ENCODE measurements at places on chromosomes 4 and X.

GRCh38 chr4:73406548-73406875 is 2.4 kb downstream of the ALB start:
- no peak for DNase-seq

DNA sequence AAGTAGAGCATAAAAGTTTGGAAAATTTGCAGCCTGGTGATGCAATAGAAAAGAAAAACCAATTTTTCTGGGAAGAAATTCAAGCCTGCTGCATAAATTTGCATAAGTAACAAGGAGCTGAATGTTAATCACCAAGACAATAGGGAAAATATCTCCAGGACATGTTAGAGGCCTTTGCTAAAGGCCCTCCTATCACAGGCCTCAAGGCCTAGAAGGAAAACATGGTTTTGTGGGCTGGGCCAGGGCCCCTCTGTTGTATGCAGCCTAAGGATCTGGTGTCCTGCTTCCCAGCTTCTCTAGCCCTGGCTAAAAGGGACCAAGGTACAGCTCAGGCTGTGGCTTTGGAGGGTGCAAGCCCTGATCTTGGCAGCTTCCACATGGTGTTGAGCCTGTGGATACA is 6.2 kb upstream of the RTL3 start:
- no peak for DNase-seq

GRCh38 chrX:11929476-11929875 is 171.4 kb downstream of the MSL3 start:
- DNase-seq = no peak

GRCh38 chr4:150264595-150265161 is 186.4 kb downstream of the DCLK2 start:
- DNase-seq = no peak

GRCh38 chrX:136214551-136214950 is 36.6 kb downstream of the MAP7D3 start:
- DNase-seq = no peak

DNA sequence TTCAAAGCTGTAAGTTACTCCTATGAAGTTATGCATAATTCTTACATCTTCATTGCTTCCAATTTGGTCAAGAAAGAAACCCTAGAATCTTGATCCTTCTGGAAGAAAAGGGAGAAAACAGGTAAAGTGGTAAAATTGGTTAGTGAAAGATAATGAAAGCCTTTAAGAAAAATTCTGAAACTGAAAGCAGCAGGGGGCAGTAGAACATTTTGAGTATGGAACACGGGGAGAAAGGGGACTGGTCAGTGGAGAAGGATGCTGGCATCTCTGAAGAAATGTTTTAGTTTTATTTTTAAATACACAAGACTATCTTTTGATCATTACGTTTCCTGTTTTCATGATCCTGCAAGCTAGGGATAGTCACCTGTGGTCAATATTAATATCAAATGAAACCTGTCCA is 54.3 kb downstream of the SLIT2 start:
- no peak for DNase-seq

GRCh38 chrX:39260965-39261364 is 459.7 kb downstream of the MID1IP1 start:
- DNase-seq = no peak

DNA sequence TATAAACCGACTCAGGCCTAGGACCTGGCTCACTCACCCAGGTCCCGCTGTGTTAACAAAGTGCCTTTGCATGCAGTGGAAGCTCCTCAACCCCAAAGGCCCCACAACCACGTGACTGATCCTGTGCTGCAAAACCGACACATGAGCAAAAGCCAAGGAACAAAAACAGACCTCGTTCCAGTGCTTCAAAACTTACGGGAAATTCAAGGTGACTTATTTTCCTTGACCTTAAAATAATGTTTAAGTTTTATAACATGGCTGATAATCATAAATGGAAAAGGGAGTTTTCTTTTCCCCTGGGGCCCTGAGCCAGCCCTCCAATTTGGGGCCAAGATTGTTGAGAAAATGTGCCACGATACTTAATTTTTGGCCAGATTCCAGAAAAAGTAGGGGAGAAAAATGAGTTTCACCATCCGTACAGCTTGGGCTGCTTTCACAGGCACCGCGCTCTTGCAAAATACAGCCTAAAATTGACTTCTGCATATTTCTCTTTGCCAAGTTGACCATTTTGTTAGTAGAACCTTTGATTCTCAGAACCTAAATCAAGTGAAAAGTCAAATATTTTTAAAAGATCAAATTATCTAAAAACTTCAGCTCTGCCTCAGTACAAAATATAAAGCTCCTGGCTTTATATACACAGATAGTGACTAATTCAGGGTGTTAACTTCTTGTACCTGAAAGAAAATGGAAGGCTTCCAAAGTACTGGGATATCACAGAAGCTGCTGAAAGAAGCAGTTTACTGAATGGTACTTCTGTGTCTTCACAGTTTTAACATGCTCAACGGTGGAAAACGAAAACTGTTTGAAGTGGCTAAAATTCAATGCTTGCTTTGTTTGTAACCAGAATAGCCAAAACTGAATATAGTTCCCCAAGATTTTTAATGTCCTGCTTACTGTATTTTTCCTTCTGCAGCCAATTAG is 93.8 kb downstream of the APBB2 start:
- no peak for DNase-seq

DNA sequence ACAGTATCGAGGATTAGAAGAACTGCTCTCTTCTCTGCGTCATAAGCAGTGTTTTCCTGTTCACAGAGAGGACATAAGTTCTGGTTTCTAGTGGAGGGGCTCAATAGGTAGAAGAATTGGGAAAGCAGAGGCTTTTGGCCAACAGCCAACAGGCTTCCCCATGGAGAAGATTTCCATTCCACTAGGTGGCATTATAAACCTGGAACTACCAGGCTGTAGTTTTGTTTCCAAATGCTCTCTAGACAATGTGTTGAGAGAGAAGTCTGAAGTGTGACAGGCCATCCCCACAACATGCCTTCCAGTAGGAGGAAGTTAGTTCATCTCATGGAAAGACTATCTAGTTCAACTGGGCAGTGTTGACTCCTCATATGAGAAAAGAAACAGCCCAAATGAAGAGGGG is 63.8 kb upstream of the ANXA10 start:
- DNase-seq = no peak

DNA sequence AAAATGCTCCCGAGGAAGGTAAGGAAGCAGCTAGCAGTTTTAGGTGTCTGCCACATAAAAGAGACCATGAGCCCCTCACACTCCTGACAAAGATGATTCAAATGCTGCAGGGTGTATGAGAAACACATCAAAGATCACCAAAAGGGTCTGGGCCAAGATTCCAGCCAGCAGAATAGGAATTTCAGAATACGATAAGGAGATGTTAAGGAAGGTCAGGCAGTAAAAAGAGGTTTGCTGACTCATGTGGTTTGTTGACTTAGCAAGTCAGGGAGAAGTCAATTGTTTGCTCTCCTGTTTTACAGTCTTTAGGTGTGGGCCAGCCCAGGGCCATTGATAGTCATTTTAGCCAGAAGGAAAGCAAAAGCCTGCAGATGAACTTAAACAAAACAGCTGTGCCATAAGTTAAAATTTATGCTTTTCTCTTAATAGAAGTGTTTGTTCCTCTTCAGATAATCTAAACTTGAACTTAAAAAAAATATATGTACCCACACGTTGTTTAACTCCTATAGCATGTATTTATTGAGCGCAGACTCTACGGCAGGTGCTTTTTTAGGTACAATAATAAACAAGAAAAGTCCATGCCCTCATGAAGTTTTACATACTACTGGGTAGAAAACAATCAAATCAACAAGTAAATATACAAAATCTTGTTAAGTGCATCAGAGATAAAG is 115.6 kb downstream of the CAMK2D start:
- DNase-seq = no peak

GRCh38 chr4:137949746-137950145 is 292.4 kb downstream of the SLC7A11 start:
- no peak for DNase-seq

- DNase-seq = no peak
Observed at GRCh38 chrX:38654302-38654701, 93.0 kb downstream of the TSPAN7 start.

GRCh38 chr4:139873111-139873860 is 207.7 kb downstream of the MGST2 start:
- no peak for DNase-seq

DNA sequence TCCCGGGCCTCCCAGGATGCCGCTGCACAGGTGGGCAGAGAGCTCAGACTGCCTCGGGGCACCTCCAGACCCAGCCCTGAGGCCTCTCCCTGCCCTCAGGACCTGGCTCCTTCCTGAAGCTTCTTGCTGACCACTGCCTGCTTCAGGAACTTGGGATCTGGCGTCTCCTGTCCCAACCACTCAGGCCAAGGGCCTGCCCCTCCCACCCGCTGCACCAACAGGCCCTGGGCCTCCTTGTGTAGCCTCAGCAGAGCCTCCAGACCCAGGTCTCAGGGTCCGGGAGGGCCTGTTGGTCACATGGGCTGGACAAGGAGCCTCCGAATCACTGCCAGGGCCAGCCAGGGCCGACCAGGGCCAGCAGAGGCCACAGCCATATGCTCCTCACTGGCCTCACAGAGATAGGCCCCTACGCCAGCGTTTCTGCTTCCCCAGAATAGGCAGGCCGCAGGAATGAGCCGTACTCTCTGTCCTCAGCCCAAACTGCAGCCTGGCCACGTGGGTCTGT is 2.8 kb downstream of the MXD4 start:
- DNase-seq = peak; percentile 1

DNA sequence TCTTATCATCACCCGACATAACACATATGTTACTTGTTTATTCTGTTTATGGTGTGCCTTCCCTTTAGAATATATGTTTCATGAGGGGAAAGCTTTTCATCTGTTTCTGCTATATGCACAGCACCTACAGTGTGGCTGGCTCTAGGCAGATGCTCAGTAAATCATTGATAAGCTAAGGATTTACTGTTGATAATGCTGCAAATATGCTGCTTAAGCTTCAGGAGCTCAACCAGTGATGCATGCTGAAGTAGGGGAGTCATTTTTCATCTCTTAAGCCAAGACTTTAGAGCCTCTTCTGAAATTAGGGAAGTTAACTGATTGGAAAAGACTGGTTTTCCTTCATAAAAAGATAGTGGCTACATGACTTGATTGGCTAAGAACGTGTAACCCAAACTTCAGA is 16.4 kb downstream of the FAT4 start:
- no peak for DNase-seq

DNA sequence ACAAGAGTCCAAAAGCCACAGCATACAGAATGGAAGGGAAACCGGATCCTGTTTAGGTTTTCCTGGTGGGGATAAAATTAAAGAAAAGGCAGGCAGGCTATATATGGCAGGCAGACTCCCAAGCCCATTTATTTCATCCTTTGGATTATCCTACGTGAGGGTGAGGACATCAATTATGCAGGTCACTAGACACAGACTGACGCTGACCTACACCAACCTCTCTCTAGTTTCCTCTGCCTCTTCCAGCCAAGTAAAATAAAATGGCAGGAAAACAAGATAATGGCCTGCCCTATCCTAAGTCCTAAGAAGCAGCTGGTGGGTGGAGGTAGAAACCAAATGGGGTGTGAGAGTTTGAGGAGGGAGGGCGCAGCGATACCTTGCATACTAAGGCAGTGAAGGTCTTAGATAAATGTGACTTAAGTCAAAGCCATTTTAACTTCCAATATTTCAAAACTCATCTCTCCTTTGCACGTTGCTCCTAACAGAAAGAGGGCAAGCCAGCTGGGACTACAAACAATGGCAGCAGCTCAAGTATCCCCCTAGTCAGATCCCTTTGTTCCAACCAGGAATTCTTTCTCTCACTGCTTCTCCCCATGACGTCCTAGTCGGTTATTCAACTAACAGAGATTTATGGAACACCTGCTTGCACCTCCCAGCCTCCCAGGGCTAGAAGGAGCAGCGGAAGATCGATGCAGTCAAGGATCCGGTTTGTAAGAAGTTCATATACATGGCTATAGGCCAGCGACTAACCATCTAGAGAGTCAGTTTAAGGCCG is 72.8 kb downstream of the IRF2 start:
- DNase-seq = no peak

- no peak for DNase-seq
Observed at GRCh38 chr4:173247321-173247720, 78.7 kb downstream of the GALNT7 start.

GRCh38 chr4:109614466-109614865 is 54.4 kb downstream of the MCUB start:
- DNase-seq = no peak

DNA sequence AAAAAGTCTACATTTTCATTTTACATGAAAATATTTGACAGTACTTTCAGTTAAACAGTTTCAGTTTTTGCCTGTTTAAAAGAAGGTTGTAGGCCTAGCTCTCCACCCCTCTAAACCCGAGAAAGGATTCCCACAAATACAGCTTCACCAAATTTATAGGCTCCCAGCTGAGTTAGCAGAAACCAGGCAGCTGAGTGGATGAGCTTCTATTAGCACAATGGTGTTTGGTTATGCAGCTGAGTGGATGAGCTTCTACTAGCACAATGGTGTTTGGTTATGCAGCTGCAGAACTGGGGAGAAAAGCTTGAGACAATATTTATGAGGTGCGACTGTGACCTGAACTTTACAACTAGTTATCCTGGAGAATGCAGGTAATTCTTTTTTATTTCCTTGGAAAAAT is 36.6 kb upstream of the PAQR3 start:
- no peak for DNase-seq

- DNase-seq = no peak
Observed at GRCh38 chr4:56764775-56765174, 56.7 kb downstream of the SPINK2 start.

DNA sequence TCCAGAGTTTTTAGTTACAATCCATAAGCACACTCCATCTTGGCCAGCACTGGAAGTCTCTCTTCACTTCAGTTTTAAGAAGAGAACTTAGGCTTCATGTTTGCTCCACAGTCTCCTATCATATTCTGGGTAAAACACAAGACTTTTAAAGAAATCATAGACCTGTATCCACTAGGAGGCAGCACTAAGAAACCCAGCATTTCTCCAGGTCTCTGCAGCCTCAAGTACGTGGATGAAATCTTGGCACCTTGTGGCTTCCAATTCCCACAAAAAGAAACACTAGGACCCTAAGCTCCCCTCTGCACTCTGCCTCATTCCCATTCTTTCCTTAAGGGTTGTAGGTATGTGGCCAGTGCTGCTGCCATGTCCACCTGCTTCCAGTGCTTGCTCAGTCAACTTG is 367.3 kb upstream of the CASK start:
- no peak for DNase-seq

DNA sequence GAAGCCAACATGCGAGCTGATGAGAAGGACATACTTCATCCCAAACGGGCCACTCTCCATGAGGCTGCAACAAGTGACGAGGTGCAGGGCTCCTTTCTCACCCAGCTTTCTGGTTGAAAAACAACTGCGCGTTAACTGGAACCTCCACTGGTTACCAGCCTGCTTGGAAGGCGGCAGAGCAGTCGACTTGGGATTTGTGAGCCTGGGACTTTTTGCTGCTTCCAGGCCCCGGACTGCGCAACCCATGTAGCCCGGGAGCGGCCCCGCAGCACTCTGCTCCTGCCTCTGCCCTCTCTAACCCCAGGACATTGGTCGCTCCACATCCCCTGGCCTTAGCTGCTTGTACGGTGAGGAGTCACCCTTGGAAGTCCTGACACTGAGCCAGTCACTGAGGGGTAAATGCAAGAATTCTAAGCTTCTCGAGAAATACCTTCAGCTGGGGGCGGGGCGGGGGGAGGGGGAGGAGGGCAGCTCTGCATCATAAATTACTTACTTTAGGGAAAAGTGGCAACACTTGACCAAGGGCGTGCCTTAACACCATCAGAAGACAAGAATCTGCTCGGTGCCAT is 72.7 kb downstream of the MTMR1 start:
- DNase-seq = no peak

All from stimulated activated CD4-positive, alpha-beta T cell treated with anti-CD3 and anti-CD28 coated beads, Interleukin-4, amount 100 ng/mL, for 4 hours (primary cell).